ENCODE measurements at places on chromosomes 5 and 9.
A peak's percentile ranks its signal among the peaks of the same experiment; 100 is the strongest.

DNA sequence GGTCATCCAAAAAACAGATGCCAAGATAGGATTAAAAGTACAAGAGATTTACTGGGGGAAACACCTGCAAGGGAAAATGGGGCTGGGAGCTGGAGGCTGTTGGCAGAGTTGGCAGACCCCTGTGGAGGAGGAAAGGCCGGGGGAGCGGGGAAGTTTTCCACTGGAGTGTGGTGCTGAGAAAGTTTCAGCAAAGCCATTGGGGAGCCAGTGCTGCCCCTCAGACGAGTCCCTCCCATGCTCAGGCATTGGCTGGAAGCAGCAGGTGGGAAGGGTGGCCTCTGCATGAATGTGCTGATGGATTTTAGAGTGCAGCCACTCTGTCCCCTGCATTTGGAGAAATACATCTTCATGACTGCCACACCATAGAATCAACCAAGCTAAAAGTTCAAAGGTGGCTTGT lies 52.8 kb downstream of the TTC1 start:
- no peak for DNase-seq

GRCh38 chr5:150703762-150704161 lies 2.9 kb upstream of the RBM22 start:
- no peak for DNase-seq

- DNase-seq: no peak
These were observed 14.8 kb downstream of the SPARC start for GRCh38 chr5:151671950-151672349.

- no peak for DNase-seq
These were observed 274.0 kb downstream of the NTRK2 start for GRCh38 chr9:84943482-84944050.

GRCh38 chr9:90333226-90333625 lies 309.4 kb downstream of the DIRAS2 start:
- DNase-seq: no peak

- no peak for DNase-seq
These were observed 51.7 kb downstream of the SHB start for GRCh38 chr9:38017149-38017884.

DNA sequence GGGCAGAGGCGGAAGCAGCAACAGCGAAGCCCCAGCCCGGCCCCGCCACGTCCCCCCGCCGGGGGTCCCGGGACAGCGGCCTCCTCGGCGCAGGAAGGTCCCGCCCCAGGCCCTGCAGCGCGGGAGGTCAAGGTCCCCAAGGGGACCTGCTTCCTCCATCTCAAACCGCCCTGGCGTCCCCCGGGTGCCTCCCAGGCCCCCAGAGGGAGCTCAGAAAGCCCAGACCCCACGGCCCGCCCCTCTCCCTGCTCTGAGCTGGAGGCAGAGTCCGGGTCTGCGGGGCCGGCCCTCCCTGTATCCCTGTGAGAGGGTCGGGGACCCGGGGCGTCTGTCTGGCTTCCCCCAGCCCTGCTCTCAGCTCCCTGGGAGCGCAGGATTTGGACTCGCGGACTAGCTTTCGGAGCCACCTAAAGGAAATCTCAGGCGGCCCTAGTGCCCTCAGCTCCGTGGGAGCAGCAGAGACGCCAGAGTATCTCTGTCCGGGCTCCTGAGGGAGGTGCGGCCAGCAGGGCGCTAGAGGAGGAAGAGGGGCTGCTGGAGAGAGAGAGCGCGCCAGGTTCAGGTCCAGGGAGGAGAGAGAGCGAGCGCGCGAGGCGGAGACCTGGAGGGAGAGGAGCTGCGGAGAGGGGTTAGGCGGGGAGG lies 30.7 kb downstream of the EXOC3 start:
- DNase-seq: peak; percentile 31

GRCh38 chr9:32200241-32200640 lies 184.2 kb upstream of the ACO1 start:
- no peak for DNase-seq

DNA sequence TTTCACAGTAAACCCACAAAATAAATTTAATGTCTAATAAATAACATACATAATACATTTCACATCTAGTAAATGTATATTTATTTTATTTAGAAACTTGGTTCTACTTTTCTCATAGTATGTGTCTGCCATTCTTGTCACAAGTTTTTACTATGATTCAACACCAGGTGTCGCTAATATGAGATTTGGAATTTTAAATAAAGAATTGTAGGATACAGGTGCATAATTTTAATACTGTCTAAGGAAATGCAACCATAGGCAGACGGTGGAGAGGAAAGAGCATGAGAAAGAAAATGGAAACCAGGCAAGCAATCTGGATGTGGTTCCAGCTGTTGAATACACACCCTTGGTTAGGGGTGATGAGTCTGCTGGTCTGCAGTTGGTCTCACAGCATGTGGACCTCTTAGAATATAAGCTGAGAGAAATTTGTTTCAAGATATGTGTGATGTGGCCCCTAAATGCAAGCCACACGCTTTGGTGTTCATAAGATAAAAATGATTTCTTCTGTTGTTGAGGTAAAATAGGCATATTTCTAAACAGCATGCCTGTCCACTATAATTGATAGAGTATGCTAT lies 114.7 kb upstream of the TXNDC8 start:
- DNase-seq: no peak
